ENCODE measurements at places on chromosomes 12 and 14.

DNA sequence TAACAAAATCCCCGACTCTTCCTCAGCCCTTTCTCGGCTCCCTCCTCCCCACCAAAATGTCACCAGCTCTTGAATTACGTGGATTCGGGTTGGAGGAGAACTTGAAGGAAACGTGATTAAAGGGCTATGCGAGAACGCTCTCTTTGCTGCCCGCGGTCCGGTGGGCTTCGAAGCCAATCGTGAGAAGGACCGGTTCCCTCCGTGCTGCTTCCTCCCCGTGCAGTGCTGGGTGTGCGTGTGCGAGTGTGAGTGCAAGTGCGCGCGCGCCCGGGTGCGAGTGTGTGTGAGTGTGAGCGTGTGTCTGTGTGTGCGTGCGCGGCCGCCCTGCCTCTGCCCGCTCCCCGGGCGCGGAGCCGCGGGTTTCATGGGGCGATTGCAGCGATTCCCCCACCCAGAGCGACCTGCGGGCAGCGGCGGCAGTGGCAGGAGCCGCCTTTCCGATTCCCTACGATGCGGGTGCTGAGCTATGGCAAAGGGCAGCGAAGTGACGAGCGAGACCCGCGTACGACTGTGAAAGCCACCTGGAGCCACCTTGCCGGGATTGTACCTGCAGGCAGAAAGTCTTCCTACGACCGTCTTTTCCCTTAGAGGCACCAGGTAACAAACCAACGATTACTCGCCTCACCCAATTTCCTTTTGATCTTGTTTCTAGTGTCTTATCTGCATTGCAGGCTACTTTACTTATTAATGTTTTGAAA is 1.4 kb downstream of the LRFN5 start:
- H3K36me3 ChIP-seq, result peaks cover 2% of the 10 kb centered on the region
- no peak overlapping the region for H3K27ac ChIP-seq
- peaks cover 10% of the 10 kb centered on the region for H3K4me1 ChIP-seq
- no peak for DNase-seq
- peaks cover 77% of the 10 kb centered on the region for H3K27me3 ChIP-seq

- no peak overlapping the region for H3K27ac ChIP-seq
- peaks cover 78% of the 10 kb centered on the region for H3K4me1 ChIP-seq
- no peak for DNase-seq
- H3K27me3 ChIP-seq, result no peaks in the 10 kb centered on the region
These were observed 14.3 kb downstream of the PPP2R5C start for GRCh38 chr14:101775826-101776225.

- DNase-seq, result no peak
- peaks cover 87% of the 10 kb centered on the region for H3K27me3 ChIP-seq
- no peak overlapping the region for H3K4me3 ChIP-seq
These were observed 57.9 kb downstream of the SLCO1A2 start for GRCh38 chr12:21276826-21277225.

DNA sequence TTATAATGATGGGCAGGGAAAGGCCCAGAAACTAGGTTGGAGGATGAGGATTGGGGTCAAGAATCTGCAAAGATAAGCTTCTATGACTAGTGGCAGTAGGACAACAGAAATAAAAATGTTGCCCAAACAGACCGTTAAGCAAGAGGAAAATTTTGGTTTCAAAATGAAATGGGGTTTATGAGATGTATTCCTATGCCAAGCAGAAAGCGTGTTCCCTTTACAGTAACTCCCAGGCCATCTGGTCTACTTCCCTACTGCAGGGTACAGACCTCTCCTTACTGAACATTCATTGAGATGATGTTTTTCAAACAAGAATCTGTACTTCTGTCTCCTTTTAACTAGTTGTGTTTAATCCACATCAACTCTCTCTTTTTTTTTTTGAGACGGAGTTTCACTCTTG is 20.4 kb upstream of the TMEM229B start:
- DNase-seq, result no peak
- no peaks in the 10 kb centered on the region for H3K27me3 ChIP-seq
- H3K4me1 ChIP-seq, result peaks cover 18% of the 10 kb centered on the region
- no peak overlapping the region for H3K4me3 ChIP-seq
- peaks cover 2% of the 10 kb centered on the region for H3K36me3 ChIP-seq

- no peak overlapping the region for H3K4me3 ChIP-seq
- H3K27ac ChIP-seq, result no peak overlapping the region
- H3K27me3 ChIP-seq, result peaks cover 19% of the 10 kb centered on the region
- H3K4me1 ChIP-seq, result no peaks in the 10 kb centered on the region
These were observed 63.7 kb downstream of the ZNF664 start for GRCh38 chr12:124036657-124037109.

- no peaks in the 10 kb centered on the region for H3K36me3 ChIP-seq
- no peak for DNase-seq
- peaks cover 46% of the 10 kb centered on the region for H3K27me3 ChIP-seq
- no peak within 1 kb of the TSS for H3K27ac ChIP-seq
- H3K4me3 ChIP-seq, result no peak within 1 kb of the TSS
- H3K4me1 ChIP-seq, result no peaks in the 10 kb centered on the region
These were observed at the start of gene TMPRSS12 for GRCh38 chr12:50842637-50843493. TSS of gene TMPRSS12 (plus strand) at chr12:50842926. CDS start at chr12:50842965, 39 bp downstream.

DNA sequence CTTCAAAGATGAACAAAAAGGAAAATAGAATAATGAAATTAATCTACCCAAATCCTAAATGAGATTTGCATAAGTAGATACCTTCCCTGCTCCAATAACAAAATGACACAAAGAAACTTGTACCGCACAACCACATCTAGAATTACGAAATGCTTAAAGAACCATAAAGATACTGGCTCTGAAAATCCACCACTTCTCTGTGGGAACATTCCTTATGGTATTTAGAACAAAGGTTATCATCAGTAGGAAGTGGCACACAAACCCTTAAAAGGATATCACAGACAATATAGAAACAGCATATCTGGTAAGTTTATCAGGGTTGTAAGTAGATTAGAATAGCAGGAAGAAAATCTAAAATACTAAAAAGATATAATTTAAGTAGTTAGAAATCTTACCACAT is 11.6 kb downstream of the IAPP start:
- H3K4me1 ChIP-seq, result no peaks in the 10 kb centered on the region
- H3K4me3 ChIP-seq, result no peak overlapping the region
- no peak for DNase-seq
- H3K36me3 ChIP-seq, result no peaks in the 10 kb centered on the region
- H3K27ac ChIP-seq, result no peak overlapping the region

- no peak overlapping the region for H3K27ac ChIP-seq
- no peaks in the 10 kb centered on the region for H3K36me3 ChIP-seq
- no peak overlapping the region for H3K4me3 ChIP-seq
- H3K4me1 ChIP-seq, result no peaks in the 10 kb centered on the region
- DNase-seq, result no peak
These were observed 343.9 kb upstream of the FLRT2 start for GRCh38 chr14:85186082-85186481.

DNA sequence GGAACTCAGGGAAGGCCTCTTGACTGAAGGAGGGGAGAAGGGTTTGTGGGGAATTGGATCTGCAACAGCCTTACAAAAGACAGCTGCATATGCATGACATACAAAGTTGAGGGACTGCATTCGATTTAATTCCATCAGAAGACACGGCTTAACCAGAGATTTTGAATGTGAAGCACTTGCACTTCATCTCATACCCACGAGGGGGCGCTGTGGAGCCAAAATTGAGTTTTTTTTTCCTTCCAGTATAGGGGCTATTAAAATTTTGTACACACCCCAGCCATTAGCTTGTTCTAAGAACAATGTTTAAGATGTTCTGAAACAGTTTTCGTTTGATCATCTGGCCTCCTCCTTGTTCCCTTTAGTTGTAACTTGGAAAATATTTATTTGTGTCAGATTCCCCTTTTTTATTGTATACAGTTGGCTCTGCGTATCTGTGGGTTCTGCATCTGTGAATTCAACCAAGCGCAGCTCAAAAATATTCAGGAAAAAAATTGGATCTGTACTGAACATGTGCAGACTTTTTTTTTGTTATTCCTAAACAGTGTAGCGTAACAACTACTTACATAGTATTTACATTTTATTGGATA is 1.6 kb downstream of the SUDS3 start:
- peaks cover 38% of the 10 kb centered on the region for H3K36me3 ChIP-seq
- DNase-seq, result peak; percentile 83
- peak overlapping the region; percentile 98 for H3K4me3 ChIP-seq
- H3K27ac ChIP-seq, result peak overlapping the region; percentile 98
- H3K27me3 ChIP-seq, result no peaks in the 10 kb centered on the region
- peaks cover 20% of the 10 kb centered on the region for H3K4me1 ChIP-seq

DNA sequence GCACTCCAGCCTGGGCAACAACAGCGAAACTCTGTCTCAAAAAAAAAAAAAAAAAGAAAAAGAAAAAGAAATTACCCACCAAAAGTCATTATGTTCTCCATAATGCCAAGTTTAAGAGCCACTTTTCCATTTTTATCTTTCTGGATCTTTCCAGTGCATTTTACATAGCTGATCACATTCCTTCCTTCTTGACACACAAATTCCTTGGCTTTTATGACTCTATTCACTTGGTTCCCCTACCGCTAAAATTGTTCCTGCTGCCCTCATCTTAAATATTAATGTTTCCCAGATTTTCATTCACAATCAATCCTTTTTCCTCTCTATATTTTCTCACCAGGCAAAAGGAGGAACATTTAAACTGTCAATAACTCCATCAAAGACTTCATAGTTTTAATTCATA is 20.2 kb downstream of the KLHL28 start:
- peaks cover 41% of the 10 kb centered on the region for H3K4me1 ChIP-seq
- no peaks in the 10 kb centered on the region for H3K27me3 ChIP-seq
- DNase-seq, result no peak
- H3K27ac ChIP-seq, result peak overlapping the region; percentile 12

- no peaks in the 10 kb centered on the region for H3K36me3 ChIP-seq
- H3K27me3 ChIP-seq, result peaks cover 64% of the 10 kb centered on the region
- H3K4me3 ChIP-seq, result no peak overlapping the region
- no peak for DNase-seq
- no peak overlapping the region for H3K27ac ChIP-seq
- H3K4me1 ChIP-seq, result no peaks in the 10 kb centered on the region
These were observed 637 bp downstream of the ACVRL1 start for GRCh38 chr12:51907856-51908425.

DNA sequence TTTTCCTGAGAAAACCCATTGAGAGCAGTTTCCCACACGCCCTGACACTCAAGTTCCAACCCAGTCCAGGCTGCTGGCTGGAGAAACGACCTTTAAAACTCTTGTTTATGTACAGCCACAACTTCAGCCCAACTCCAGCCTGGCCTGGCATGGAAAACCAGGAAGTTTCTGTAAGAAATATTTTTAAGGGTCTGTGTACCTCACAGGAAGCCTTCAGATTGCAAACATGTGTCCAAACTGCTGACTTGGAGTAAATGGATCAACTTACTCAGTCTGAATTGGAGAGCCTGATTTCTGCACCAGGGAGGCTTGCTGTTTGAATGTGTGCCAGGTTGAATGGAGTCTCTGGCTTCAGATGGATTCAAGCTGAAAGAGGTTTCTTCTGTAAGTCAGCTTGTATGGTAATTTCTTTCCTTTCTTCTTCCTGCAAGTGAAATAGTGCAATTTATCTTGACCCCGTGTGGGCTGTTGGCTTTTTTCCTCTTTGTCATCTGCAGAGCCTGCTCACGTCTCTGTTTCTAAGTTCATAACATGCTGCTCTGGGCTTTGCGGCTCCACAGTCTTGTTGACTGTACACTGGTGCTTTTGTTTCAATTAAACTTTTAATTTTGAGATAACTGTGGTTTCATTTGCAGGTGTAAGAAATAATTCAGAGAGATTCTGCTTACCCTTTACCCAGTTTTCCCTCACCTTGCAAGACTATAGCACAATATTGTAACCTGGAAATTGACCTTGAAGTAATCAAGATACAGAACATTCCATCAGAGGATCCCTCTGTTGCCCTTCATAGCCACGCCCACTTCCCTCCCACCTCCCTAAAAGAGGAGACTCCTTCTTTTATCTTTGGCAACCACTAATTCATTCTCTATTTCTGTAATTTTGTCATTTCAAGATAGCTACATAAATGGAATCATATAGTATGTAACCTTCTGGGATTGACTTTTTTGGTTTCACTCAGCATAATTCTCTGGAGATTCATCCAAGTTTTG is 109.7 kb upstream of the PRMT8 start:
- H3K27me3 ChIP-seq, result peaks cover 43% of the 10 kb centered on the region
- H3K4me3 ChIP-seq, result no peak overlapping the region
- H3K4me1 ChIP-seq, result no peaks in the 10 kb centered on the region
- H3K36me3 ChIP-seq, result peaks cover 2% of the 10 kb centered on the region
- no peak for DNase-seq

DNA sequence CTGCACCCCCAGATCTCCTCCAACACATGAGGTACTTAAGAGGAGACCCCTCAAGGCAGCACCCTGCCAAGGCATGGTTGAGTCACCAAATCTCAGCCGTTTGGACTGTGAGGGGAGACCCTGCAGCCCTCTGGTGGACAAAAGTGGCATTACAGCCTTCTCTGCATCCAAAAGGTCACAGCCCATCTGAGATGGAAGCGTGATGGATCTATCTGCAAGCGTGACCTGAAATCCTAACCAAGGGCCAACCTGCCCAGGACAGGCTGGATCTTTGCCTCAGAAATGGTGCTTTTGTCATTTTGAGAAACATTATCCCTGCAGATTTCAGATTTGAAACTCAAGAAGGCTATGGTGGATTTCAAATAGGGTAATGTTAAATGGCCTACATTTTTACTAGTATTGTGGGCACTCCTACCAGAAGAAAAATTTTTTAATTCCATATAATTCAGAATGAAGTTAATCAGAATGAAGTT is 23.7 kb upstream of the DHRS4 start:
- H3K4me3 ChIP-seq, result no peak overlapping the region
- H3K4me1 ChIP-seq, result no peaks in the 10 kb centered on the region
- H3K27ac ChIP-seq, result no peak overlapping the region
- peak; percentile 87 for DNase-seq

DNA sequence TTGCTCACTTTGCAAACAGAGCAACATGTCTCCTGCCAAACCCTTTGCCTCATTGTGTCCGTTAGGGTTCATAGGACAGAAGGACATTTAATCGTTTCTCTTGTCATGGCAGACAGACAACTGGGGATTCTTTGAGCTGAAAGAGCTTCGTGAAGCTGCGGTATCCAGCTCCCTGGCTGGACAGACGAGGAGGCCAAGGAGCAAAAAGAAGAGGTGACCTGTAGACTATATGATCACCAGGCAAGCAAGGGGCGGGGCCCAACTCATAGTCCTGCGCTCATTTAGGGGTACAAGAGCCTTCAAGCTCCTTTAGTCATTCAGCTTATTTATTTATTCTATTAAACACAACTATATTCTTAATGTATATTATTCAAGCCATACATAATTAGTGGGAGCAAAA is 66.8 kb upstream of the VRK1 start:
- H3K27me3 ChIP-seq, result peaks cover 68% of the 10 kb centered on the region
- no peaks in the 10 kb centered on the region for H3K36me3 ChIP-seq
- H3K4me1 ChIP-seq, result no peaks in the 10 kb centered on the region
- no peak overlapping the region for H3K4me3 ChIP-seq
- no peak overlapping the region for H3K27ac ChIP-seq
- no peak for DNase-seq

Measured in central memory CD8-positive, alpha-beta T cell (primary cell).